Activated CD4-positive, alpha-beta T cell treated with anti-CD3 and anti-CD28 coated beads, Interleukin-2, Interleukin-6, amounts not matched to agents 100 ng/mL and 50 ng/mL, durations not matched to agents 16 hours and 8 hours (primary cell): ENCODE measurements at places on chromosomes 16 and 17.
A peak's percentile ranks its signal among the peaks of the same experiment; 100 is the strongest.

GRCh38 chr16:1788708-1789100 is 4.8 kb downstream of the IGFALS start:
- DNase-seq = no peak

DNA sequence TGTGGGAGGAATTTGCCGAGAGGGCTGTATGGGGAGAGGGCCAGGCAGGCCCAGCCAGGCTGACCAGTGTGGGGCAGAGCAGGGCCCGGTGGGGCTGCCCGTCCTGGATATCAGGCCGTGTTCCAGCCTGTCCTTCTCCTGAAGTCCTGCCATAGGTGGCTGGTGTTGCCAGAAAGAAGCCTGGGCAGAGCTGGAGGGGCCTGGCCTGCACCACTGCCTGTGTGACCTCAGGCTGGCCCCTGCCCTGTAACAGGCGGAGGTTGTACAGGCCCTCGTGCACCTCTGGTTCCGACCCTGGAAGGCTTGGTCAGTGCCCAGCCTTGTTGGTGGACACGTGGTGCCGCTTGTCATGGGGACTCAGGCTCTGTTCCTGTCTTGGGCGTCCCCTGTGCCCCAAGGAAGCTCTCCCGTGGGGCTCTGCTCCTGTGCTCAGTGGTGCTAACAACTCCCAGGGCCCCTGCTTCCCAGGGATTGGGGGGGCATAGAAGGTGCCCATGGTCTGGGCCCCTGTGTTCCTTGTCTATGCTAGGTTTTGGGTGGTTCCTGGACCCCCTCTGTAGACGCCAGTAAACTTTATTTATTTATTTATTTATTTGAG is 33.3 kb downstream of the ADCY7 start:
- DNase-seq = no peak

GRCh38 chr16:48930951-48931553 is 321.1 kb upstream of the N4BP1 start:
- DNase-seq = no peak

DNA sequence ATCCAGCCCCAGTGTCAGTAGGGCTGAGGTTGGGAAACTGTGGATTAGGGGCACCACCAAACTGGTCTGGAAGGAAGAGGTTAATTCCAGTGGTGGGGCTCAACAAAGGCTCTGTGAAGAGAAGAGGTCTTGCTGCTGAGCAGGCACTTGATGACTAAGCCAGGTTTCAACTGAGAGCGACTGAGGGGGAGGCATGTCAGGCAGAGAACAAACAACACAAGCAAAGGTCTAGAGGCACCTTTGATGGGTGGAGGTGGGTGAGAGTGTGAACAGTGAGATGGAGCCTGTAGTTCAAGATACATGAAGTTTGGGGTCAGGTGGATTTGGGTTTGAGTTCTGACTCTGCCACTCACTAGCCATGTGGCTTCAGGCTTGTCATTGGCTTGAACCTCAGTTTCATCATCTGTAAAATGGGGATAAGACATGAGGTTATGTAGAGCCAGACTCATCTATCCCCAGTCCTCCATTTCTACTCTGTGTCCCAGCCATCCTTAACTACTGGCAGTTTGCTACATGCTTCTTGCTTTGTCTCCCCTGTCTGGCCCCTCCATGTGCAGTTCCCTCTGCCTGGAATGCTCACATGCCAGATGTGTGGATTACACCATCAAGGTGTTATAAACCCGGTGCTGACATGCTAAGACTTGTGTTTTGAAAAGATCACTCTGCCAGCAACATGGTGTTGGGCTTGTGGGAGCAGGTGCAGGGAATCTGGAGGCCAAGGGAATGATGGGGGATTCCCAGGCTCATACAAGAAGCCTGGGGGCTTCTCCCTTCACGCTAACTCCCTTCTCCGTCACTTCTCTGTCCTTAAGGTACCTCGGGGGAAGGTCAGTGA is 3.0 kb upstream of the RMI2 start:
- DNase-seq = peak; percentile 25

GRCh38 chr17:64687961-64688360 is 25.9 kb upstream of the SMURF2 start:
- no peak for DNase-seq

DNA sequence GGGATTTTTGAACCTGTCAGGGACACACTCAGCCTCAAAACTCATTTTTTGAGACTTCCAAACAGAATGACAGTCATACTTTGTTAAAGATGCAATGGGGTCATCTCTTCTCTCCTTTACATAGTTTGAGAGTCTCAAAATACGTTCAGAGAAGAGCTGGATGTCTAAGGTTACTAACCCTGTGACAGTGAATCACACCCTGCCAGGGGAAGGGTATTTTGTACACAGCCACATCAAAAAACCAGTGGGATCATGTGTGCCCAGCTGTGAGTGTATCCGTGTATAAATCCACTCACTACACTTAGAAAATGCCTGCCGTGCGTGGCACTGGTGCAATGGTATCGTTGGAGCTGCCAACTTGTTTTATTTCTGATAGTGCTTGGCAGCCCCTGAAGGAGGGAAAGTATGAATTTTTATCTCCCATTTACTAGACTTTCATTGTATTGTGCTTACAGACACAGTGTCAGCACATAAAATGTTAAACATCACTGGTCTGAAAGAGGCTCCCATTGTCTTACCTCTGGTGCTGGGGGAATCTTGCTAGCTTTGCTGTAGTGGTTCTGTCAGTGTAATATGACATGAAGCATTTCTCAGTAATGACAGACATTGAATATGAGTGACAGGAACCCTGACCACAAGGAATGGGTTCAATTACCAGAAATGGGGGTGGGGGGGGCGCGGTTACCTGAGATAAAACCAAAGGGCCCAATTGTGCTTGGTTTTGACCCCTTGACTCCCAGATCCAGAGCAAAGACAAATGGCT is 256.3 kb downstream of the FTO start:
- DNase-seq = no peak

- DNase-seq = no peak
Observed at GRCh38 chr17:68587026-68587425, 14.1 kb downstream of the FAM20A start.

- DNase-seq = no peak
Observed at GRCh38 chr17:78409191-78409928, 30.9 kb downstream of the PGS1 start.

DNA sequence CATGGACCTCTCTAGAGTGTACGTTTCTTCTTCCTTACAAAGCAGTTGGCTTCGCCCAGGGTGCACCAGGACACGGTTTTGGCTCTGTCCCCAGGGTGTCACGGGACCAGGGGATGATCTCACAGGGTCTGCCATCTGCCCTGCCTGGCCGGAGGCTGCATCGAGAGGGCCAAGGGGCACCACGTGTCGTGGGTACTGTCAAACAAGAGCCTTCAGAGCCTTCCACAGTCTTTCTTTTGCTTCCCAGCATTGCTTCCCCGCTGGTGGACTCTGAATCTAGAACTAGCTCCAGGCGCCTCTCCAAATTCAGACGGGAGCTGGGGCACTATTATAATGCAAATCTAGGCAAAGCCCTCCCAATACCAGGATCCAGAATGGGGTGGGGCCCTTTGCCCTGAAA is 47.9 kb downstream of the MAPT start:
- DNase-seq = no peak

DNA sequence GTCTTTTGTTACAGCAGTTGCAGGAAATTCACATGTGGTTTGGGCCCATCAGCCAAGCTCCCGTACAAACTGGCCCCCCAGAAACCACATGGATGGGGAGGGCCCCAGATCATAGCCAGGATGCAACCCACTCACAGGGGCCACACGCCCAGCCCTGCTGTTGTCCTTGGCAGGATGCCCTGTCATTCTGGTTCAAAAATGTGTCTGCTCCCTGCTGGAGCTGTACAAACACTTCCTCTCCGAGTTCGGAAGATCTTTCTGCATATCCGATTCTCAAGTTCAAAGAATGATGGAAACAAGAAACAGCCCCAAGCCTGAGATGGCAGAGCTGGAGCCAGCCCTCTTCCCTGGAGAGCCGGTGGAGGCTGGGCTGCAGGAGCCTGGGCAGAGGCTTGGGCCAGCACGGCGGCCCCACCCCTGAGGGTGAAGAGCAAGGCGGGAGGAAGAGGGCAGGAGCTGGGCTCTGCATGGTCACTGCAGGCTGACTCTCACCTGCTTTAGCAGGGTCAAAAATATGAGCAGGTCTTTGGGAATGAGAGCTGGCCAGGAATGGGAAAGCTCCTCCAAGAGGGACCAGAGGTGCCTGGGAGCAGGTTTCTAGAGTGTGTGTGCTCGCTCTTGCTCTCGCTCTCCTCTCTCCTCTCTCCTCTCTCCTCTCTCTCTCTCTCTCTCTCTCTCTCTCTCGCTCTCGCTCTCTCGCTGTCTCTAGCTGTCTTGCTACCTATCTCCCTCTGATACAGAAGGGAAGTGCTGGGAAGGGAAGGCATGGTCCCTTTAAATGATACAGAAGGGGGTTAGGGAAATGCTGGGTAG is 34.7 kb upstream of the ENPP7 start:
- no peak for DNase-seq

DNA sequence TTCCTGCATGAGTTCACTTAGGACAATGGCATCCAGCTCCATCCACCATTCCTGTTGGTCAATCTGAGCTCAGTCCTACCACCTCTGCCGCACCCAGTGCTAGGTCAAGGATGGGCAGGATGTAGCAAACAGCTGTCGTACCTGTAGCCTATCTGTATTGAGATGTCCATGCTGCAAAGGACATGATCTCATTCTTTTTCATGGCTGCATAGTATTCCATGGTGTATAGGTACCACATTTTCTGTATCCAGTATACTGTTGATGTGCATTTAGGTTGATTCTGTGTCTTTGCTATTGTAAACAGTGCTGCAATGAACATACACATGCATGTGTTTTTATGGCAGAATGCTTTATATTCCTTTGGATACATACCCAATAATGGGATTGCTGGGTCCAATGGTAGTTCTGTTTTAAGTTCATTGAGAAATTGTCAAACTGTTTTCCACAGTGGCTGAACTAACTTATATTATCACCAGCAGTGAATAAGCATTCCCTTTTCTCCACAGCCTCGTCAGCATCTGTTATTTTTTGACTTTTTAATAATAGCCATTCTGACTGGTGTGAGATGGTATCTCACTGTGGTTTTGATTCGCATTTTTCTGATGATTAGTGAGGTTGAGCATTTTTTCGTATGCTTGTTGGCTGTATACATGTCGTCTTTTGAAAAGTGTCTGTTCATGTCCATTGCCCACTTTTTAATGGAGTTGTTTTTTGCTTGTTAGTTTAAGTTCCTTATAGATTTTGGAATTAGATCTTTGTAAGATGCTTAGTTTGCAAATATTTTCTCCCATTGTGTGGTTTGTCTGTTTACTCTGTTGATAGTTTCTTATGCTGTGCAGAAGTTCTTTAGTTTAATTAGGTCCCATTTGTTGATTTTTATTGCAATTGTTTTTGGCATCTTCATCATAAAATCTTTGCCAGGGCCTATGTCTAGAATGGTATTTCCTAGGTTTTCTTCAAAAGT is 7.2 kb upstream of the MRTFB start:
- no peak for DNase-seq

DNA sequence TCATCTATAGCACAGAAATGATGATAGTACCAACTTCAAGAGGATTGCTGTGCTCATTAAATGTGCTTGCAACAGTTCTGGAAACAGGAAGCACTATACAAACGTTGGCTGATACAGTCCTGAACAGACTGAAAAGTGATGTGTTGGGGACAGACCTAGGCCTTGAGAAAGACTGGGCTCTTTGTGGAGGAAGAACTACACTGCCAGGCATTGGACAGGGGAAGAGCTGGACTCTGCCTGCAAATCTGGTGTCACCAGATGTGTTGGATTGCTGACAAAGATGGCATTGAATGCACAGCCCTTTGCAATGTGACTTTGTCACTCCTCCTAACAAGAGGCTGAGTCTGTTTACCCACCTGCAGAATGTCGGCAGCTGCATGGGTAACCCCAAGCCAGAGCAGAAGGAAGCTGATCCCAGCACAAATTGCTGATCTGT is 12.4 kb upstream of the ST6GALNAC2 start:
- no peak for DNase-seq

DNA sequence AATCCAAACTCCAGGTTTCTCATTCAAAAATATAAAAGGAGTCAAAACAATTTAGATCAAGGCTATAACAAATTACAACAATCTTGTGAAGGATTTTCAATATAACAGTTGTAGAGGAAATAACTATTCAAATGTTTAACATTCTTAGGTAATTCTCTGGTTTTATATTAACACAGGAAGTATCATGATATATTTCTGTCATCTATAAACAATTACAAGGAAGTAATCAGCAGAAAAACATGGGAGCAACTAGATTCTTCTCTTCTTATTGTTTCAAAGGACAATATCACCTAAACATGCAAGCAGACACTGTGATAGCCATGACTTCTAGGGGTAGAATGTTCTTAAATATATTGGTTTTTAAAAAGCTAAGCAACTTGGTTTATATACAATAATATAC is 49.9 kb downstream of the FBXL20 start:
- no peak for DNase-seq

- no peak for DNase-seq
Observed at GRCh38 chr16:1280783-1281182, 24.9 kb downstream of the TPSD1 start.

GRCh38 chr16:89200850-89201411 is 594 bp upstream of the SLC22A31 start:
- no peak for DNase-seq

DNA sequence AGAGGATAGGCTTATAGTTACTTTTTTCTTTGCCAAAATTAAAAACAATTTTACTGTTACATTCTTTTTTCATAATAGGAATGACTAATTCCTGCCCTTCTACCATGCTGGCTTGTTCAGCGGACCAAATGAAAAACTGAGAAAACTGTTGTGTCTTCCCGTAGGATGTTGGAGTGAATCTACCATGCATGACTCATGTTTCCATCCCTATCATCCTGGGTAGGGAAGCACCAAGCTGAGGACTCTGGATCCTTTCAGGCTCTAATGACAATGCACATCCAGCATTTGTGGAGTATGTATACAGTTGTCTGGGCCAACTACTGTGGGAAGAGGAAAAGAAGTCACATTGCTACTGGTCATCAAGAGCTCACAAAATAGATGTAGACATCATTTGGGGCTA is 41.1 kb upstream of the DHX8 start:
- DNase-seq = no peak

- DNase-seq = no peak
Observed at GRCh38 chr16:66849549-66849948, 5.3 kb downstream of the CA7 start.

- DNase-seq = no peak
Observed at GRCh38 chr17:73901661-73902415, 257.6 kb upstream of the SDK2 start.

- DNase-seq = peak; percentile 100
Observed at GRCh38 chr17:7251661-7252175, at the start of gene CTDNEP1. TSS of gene CTDNEP1 (minus strand) at chr17:7251734. CDS start at chr17:7251296, 438 bp downstream.

DNA sequence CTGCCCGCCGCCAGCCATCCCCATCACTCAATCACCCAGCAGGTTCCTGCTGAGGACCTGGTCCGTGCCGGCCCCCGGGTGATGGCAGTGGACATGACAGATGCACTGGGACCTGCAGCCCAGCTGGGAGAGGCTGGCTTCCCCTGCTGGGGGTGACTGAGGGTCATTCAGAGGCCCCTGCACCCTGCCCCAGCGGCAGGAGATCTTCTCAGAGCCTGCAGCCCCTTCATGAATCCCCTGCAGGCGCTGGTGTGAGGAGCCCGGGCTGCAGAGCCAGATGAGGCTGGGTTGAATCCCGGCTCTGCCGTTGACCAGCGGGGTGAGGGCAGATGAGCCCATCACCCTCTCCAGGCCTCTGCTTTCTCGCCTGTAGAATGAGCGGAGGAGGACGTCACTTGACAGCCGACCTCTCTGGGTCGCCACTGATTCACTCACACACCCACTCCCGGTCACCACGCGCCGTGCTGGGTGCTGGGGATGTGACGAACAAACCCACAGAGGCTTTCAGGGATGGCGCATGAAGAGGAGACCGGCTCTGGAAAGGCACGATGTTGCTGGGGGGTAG is 95.2 kb upstream of the CIBAR2 start:
- no peak for DNase-seq

- DNase-seq = no peak
Observed at GRCh38 chr16:64499211-64499610, 622.7 kb downstream of the CDH11 start.

GRCh38 chr17:19533718-19534561 is at the start of gene SLC47A1:
TSS of gene SLC47A1 (plus strand) at chr17:19533854. CDS start at chr17:19533940, 86 bp downstream.
- DNase-seq = peak; percentile 11
